ENCODE measurements at places on chromosomes 16 and 17.

- DNase-seq: no peak
Measured at GRCh38 chr16:24075931-24076716, 180.0 kb upstream of the CACNG3 start.

DNA sequence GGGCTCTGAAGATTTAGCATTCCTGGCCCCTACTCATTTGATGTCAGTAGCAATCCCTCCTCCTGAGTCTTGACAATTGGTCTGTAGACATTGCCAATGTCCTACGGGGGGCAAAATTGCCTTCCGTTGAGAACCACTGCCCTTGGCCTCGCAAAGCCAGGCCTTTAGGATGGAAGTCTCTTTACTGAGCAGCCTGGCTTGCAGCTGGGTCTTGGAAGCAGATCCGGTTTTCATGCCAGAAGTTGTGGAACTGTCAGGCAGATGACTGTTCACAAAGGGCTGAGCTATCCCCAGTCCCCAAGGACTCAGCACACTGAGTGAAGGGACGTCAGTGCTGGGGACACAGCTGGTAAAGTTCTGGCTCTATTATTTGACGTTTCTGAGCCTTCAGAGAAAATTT is 83.2 kb downstream of the WSCD1 start:
- no peak for DNase-seq

DNA sequence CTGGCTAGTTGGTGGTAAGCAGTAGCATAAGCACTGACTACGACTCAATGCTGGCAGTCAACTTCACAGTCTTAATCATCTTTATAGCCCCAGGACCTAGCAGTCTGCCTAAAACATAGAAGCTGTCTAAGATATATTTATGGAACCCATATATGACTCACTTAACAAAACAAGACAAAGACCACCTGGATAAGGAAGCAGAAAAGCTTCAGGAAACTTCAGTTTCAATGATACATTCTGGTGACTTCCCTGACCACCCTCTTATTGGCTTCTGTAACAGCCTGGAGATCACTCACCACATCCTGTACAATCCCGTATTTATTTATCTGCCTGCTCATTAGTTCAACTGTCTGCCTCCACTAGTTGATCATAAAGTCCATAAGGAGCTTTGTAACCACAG is 95.5 kb downstream of the PMP22 start:
- DNase-seq: no peak

DNA sequence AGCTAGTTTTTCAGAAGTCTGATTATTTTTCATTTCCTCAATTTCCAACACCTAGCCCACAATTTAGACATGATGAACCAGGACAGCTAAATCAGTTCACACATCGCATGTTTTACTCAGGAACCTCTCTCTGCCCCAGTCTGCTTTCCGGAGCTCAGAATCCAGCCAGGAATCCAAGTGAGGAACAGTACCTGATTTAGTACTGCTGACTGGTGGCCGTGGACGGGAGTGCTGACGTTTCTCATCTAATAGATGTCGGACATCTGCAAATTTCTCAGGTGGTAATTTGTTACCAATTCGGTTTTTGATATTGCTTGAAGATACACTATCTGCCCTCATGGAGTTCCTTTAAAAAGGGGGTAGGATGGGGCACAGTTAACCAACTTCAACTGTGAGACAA is 14.9 kb upstream of the ITGAE start:
- no peak for DNase-seq

GRCh38 chr16:81500833-81501521 is 56.4 kb downstream of the CMIP start:
- no peak for DNase-seq
